ENCODE measurements at places on chromosomes 2 and 18. TPM values are rescaled to one million over a fixed set of nuclear protein-coding genes. Genes with fewer than 3 reads are reported as not detected.

GRCh38 chr2:112154246-112155117 is 16.3 kb downstream of the FBLN7 start:
- no peak for DNase-seq

DNA sequence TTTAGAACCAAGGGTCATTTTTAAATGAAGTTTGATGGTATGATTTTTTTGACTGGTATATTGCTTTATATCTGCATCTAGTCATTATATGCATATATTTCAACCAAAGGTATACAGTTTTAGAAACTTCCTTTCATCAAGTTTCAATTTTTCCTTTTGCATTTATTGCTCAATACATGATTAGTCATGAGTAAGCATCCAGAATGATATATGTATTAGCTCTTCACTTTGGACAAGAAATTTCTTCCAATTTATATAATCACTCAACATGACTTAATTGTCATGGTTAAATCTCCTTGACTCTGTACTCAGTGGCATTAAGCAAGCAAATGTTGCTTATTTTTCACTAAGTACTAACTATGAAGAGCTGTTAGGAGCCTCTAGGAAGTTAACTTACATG is 123.6 kb downstream of the PLCL1 start:
- no peak for DNase-seq

- DNase-seq: no peak
Observed at GRCh38 chr2:5725794-5726463, 33.7 kb downstream of the SOX11 start.

- DNase-seq: no peak
Observed at GRCh38 chr2:222884114-222884771, 23.4 kb downstream of the ACSL3 start.

DNA sequence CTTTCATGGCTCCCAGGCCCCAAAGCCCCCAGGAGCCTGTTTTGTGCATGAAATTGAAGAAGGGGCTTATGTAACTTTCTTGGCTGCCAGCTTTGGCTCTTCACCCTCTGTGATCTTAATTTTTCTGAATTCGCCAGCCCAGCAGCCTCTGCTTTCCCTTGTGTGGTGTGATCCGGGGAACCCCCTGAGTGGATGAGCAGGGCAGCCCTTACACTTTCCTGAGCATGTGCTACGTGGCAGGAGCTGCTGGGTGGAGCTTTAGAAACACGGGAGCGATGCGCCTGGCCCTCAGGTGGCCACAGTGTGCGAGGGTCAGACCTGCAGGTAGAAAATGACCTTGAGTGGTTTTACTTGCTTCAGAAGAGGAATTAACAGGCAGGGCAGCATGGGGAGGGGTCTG is 76.4 kb upstream of the MCFD2 start:
- DNase-seq: no peak

- no peak for DNase-seq
Observed at GRCh38 chr2:68709421-68709911, 25.1 kb upstream of the ARHGAP25 start.

DNA sequence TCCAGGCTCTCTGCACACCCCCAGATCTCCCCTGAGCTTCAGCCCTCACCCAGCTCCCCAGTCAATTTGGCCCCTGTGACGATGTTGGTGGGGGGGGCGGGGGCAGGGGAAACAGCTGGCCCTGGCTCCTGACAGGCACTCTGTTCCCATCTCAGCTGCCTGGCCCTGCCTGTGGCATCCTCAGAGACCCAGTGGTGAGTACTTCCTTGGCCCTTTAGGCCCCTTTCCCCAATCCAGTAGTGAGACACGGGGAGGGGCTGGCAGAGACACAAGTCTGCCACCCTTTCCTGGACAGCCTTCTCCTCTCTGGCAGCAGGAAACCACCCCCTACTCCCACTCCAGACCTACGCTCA is 19.3 kb upstream of the C1QL2 start:
- no peak for DNase-seq

DNA sequence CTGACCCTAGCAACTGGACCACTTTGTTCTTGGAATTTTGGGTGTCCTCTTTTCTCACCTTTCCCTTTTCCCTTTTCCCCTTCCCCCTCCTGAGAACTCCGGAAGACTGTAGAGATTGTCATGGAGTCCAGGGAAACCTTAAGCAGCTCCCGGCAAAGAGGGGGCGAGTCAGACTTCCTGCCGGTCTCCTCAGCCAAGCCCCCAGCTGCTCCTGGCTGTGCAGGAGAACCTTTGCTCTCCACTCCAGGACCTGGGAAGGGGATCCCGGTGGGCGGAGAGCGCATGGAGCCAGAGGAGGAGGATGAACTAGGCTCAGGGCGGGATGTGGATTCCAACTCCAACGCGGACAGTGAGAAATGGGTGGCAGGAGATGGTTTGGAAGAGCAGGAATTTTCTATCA is 20.5 kb downstream of the SETBP1 start:
- no peak for DNase-seq

DNA sequence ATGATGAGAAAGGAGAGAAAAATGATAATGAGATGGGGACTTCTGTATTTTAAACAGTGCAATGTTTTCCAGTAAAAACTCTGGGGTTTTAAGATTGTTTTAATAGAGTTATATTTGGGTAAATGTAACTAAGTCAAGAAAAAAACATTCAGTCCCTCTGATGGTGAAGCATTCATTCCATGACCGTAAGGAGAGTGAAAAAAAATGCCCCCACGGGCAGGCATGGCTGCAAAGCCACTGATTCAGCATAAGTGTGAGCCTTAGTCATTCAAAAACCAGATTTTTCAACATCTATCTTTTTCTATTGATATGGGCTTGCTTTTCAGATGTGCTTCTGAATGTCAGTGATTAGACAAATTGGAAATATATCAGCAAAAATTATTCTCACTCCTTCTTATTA is 957.8 kb downstream of the SLC4A3 start:
- DNase-seq: no peak

- no peak for DNase-seq
Observed at GRCh38 chr2:41199334-41199733, 747.4 kb upstream of the SLC8A1 start.

DNA sequence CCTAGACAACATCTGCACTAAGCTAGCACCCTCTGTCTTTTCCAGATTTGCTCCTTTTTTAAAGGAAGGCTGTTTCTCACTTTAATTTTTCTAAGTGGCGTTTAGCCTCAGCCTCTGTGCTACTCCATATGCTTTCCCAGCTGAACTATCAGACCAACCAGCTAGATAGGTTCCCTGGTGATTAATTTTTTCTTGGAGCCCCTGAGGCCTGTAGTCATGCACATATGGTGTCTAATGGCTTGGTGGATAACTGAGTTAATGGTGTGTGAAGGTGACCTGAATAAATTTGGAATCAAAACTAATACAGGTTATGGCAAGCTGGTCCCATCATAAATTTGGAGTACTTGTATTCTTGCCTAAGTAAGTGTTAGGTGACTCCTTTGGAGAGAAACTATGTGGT is 135.5 kb downstream of the MGAT5 start:
- DNase-seq: no peak

GRCh38 chr18:53850902-53851301 is 373.6 kb downstream of the MBD2 start:
- no peak for DNase-seq

- no peak for DNase-seq
Observed at GRCh38 chr2:42875880-42876279, 83.5 kb upstream of the HAAO start.

DNA sequence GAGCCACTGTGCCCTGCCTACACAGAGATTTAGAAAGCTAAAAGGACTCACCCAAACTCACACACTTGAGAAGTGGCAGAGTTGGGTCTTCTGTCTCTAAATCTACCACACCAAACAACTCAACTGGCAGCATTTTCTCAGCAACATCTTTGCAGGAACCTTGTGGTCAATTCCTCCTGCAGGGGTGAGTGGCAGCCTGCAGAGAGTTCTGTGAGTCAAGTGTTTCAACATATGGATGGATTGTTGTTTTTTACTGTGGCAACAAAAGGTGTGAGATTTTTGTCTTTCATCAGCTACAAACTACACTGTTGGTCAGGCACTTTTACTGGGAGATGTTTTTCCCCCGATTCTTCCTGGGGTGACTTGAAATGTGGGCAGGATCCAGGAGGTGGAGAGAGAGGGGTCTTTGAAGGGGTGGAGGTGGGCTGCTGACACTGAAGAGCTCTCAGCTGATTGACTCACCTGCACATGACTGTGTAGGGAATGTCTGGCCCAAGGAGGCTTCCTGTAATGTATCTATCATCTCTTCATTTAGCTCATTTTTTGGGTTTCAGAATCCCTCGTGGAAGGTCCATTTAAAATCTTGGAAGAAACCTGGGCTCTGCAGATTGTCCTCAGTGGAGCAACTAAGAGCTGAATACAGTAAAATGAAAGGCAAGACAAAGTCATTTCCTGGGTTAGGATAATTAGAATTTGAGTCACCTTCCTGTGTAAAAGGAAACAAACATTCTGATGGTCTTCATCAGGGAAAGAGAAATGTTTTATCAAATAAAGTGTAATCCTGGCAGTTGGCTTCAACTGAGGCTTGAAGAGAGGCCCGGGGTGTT is 98.6 kb downstream of the MSH2 start:
- DNase-seq: no peak

- DNase-seq: no peak
Observed at GRCh38 chr2:140718999-140719398, 1411.8 kb downstream of the LRP1B start.

- DNase-seq: no peak
Observed at GRCh38 chr2:63163161-63163820, 112.7 kb downstream of the OTX1 start.

DNA sequence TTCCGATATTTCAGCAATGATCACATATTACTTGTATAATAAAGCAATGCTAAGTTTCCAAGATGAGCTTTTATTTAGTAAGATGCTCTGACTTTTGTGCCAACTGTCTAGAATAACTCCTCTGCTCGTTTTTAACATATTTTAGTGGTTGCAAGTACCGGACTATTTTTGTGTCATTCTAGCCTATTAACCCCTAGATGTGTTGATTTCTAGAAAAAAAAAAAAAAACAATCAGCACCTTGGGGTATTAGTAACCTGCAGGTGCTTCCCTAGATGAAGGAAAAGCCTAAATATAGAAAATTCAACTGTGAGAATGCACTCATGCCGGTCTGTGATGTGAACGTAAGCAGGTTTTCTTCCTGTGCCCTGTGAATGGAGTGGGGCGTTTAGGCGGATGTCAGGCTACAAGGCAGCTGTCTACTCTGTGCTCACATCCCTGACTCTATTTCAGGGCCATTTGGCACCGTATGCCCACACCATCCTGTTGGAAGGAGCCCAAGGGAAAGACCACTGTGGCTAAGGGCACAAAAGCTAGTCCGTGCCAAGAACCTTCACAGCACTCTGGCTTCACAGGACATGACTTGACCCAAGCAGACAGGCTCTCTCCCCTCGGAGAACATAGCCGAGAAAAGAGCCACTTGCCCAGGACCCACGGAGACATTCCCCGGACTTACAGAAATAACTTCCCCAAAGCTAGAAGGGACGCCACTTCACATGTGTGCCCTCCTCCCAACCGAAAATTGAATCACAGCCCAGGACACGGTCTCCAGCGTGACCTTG is 60.9 kb upstream of the AGAP1 start:
- no peak for DNase-seq

GRCh38 chr2:144894612-144895599 is 375.0 kb upstream of the ZEB2 start:
- DNase-seq: no peak

- peak; percentile 11 for DNase-seq
Observed at GRCh38 chr2:39218391-39218790, 25.4 kb downstream of the CDKL4 start.

DNA sequence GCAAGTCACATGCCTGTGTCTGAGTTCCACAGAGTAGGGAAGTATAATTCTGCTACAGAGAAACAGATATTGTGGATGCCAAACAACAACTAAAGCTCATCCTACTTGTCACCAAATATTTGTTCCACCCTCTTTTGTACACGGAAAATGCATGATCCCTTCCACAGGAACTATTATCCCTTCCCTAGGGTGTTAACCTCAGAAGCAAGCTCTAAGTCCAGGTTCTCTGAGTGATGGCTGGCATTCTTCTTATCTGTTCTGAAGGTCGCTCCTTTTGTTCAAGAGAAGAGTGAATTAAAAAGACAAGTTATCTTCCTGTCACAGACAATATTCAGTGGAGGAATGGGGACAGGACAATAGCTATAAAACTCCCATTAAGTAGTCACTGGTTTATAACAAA is 460.1 kb upstream of the GCFC2 start:
- DNase-seq: no peak

FAM124B gene
- 1.9 TPM for total RNA-seq

UPP2 gene
- not detected for total RNA-seq

UGT1A1 gene
- not detected for total RNA-seq

ASTL gene
- 8.8 TPM for total RNA-seq

MATN3 gene
- total RNA-seq: not detected

CNDP1 gene
- total RNA-seq: 0.57 TPM

ASXL3 gene
- not detected for total RNA-seq

IL1F10 gene
- not detected for total RNA-seq

LINC00305 gene
- total RNA-seq: not detected

LIMS4 gene
- 0.48 TPM for total RNA-seq

Data from natural killer cell (primary cell).